ENCODE measurements at places on chromosomes 1 and 21.

DNA sequence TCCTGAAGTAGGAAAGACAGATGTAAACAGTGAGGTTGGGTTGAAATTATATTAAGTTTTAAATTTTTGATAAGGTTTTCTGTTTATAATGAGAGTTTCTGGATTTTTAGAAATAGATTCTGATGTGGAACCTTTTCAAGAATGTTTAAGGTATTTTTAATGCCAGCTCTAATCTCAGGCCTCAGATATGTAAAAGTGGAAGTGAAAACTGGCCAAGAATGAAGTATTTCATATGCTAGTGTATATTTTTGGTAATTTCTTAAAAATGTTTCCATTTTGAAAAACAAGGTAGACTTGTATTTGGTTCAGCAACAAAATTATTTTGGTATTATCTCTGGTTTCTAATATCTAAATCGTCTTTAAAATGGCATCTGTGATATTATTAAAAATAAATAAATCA, 14.4 kb downstream of the IFNAR1 start:
- DNase-seq, result no peak

DNA sequence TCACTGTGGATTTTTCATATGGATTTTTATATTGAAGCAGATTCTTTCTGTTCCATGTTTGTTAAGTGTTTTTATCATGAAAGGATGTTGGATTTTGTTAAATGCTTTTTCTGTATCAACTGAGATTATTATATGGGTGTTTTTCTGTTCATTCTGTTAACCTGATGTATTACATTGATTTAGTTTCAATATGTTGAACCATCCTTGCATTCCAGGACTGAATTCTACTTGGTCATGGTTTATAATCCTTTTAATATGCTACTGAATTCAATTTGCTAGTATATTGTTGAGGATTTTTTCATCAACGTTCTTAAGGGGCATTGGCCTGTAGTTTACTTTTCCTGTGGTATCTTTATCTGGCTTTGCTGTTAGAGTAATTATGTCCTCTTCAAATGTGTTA, 55.8 kb downstream of the CCDC30 start:
- DNase-seq, result no peak

DNA sequence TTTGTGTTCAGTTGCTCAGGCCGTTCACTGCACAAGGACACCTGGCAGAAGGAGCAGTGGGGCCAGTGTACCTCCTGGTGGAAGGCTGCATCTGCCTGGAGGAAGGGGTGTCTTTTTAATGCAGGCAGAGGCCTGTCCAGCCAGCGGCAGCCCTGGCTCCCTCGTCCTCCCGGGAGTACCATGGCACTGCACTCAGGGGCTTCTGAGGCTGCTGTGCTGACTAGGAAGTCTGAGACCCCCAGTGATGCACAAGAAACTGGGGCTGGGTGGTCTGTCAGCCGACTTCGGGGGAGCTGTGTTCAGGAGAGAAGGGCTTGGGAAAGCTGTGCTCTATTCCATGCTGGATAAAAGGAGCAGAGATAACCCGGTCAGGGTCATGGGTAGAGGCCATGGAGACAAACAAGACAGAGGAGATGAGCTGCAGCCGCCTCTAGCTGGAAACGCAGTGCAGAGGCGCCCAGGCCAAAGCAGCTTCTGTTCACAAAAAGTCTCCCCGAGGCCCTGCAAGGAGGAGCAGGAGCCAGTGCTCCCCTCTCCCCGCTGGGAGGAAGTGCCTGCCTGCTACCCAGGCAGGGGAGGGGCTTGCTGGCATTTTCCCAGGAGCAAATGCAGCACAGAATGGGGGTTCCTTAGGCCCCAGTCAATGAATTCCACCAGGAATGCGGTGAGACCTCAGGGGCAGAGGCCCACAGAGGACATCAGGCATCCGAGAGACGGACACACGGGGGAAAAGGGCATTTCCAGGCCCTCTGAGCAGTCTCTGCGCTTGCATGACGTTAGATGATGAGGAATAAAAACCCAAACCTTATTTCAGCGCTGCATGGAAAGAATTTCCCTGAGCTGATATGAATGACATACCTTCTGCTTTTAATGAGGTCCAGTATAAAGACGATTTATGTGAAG, 17.2 kb upstream of the C2CD2 start:
- DNase-seq, result no peak

DNA sequence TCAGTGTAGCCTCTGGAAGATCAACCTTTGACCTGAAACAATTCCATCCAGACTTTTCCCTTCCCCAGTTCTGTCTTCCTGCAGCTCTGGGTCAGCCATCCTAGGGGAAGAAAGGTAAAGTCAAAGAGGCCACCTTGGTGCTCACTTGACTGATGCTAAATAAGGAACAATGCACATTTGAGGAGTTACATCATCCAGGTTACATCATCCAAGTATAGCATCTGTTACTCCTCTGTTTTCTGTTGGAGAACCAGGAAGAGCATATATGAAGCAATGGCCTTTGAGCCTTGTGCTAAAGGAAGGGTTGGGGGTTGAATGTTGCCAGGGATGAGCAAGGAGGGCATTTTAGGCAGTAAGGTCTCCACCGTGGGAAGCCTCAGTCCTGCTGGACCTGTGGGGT, 3.1 kb upstream of the DSCAM start:
- DNase-seq, result no peak

DNA sequence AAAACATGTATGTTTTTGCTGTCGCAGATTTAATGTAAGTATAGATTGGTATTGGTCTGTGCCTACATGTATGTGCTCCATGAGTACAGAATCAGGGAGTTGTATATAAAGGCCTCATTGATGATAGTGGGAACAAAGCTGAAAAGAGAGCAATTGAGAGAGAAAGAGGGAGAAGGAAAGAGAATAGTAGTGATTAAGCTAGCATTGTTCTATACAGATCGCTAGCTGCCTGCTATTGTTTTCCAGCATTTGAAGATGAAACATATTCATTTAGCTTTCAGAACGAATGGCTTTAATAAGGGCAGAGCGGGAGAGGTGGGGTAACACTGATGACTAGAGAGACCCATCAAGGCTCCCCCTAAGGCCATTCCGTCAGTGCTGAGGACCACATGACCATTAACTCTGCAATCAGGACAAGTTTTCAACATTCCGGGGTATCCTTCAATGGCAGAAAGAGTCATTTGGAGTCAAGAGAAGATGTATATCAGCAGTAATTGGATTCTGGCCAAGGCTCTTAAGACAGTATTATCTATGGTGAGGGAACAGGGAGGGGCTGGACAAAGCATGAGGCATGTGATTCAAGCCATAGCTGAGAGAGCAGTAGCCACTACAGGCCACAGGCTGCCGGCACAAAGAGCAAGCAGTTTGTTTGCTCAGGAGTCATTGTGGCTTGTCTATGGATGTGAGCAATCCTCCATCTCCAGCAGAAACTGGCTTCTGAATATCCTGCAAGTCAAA, 176.5 kb downstream of the PBX1 start:
- no peak for DNase-seq

DNA sequence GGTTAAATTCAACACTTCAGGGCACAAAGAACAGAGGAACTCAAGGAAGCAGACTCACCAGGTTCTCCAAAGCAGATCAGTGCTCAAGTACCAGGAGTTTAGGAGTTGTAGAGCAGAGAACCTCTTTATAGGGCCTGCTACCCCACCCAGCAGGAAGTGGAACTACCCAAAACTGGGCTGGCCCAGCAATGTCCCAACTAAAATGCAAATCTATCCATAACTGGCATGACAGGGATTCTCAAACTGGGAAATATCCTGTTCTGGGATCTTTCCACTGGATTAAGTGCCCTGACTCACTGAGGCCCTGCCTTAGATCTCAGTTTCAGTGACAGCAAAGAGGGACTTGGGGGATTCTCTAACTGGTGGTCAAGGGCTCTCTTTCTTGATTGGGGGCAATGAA, at the start of gene SPRR2E:
TSS of gene SPRR2E (minus strand) at position 101 of the 400 bp plus-strand sequence. CDS start 775 bp downstream, outside the sequence.
- no peak for DNase-seq

Data from activated CD4-positive, alpha-beta T cell treated with anti-CD3 and anti-CD28 coated beads for 24 hours (primary cell).